ENCODE measurements at places on chromosomes 1 and 21. TPM values are rescaled to one million over a fixed set of nuclear protein-coding genes. Genes with fewer than 3 reads are reported as not detected.

Gene CAMTA1
- total RNA-seq = 67.4 TPM

Gene TFAP2E
- total RNA-seq = 0.34 TPM

Gene RSPO1
- total RNA-seq = 3.3 TPM

Gene KCNQ4
- total RNA-seq = 3.1 TPM

Gene RNF207
- total RNA-seq = 2.3 TPM

Gene TCHH
- total RNA-seq = 0.08 TPM

Gene CRYAA
- not detected for total RNA-seq

Gene ZSCAN20
- 5.2 TPM for total RNA-seq

Gene AUNIP
- total RNA-seq = 0.38 TPM

Gene PCAT6
- total RNA-seq = 1.1 TPM

Gene CREB3L4
- 10.5 TPM for total RNA-seq

- no peak for DNase-seq
Observed at GRCh38 chr1:185069202-185069772, 23.9 kb downstream of the RNF2 start.

DNA sequence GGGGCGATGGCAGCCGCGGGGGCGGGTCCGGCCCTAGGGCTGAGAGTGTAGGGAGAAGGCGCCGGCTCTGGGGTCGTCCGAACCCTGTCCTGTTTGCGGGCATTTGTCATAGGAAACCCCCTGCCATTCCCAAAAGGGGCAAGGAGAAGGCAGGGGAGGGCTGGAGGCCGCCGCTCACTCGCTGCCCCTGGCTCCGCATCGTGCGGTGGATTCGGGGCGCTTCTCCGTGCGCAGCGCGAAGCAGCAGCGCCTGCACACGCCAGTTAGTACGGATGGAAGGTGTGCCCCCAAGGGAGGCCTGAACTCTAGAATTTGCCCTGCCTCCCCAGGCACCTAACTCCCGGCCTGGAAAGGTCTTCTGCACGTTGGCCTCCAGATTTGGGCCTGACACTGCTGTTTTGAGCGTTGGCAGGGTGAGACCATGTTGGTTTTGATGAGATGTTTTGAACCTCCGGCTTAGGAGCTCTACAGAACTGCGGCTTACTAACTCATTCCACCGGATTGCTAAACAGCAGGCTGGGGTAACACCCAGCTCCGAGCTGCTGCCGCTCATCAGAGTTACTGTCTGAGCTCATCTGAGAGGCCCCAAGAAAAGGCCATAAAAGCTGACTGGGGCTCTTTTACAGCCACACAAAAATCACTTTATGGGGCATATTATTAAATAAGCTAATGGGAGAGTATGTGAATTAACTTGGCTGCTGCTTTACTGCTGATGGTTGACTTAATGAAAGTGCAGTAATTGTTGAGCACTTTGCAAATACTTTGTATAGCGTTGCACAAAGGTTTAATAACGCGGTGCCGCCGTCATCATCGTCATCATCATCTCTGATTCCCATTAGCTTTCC, 987 bp downstream of the GPR137B start:
- peak; percentile 24 for DNase-seq

DNA sequence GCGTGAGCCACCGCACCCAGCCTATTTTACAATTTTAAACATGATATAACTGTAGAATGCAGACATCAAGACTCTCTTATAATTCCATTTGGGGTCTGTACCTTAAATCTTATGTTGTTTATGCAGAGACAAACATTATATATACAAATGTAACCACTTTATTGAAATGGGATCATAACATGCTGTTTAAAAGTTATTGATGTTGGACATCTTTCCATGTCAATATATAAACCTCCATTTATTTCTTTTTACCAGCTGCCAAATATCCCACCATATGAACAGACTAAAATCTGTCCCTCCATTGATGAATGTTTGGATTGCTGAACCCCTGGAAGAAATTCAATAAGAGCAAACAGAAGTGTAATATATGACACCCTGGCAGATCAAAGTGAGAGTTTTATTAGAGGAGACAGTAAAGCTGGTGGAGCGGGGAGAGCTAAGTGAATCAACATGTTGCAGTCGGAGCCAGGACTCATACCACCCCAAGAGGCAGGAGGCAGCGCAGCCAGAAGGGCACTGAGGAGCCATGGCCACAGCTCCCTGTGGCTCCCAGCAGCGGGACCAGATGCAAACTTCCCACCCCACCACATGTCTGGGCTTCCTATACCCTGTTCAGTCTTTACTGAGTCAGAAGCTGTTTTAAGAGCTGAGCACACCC, 4.7 kb upstream of the PCSK9 start:
- no peak for DNase-seq

DNA sequence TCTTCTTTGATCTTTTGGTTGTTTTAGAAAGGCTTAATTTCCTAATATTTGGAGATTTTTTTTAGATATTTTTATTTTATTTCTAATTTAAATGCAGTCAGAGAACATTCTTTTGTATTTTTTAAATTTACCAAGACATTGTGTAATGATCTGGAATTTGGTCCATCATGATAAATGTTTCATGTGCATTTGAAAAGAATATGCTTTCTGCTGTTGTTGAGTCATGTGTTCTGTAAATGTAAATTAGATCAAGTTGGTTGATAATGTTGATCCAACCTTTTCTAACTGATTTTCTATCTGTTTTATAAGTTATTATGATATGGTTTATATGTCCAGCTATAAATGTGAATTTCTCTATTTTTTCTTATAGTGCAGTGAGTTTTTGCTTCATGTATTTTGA, 19.8 kb downstream of the UTS2 start:
- no peak for DNase-seq

DNA sequence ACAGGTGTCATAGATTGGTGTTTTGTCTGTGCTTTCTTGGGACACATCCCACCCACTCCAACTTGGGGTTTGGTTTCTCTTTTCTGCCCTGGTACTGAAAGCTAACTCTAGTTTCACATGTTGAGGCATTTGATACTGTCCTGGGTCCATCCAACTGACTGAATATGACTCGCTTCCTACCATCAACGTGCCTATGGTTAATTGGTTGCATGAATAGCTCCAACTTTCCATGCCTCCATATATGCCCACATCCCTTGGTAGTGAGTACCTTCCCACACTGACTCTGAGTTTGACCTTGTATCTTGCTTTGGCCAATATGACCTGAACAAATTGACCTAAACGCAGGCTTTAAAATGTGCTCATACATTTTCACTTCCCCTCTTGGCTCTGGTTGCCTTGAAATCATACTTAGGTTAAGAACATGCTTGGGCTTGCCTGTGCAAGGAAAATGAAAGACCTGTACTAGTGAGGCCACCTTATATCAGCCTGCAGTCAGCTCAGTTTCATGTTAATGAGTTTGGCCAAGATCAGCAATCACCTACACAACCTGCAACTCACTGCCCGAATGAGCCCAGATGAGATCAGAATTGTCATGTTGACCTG, 81.0 kb upstream of the KCNK2 start:
- no peak for DNase-seq

DNA sequence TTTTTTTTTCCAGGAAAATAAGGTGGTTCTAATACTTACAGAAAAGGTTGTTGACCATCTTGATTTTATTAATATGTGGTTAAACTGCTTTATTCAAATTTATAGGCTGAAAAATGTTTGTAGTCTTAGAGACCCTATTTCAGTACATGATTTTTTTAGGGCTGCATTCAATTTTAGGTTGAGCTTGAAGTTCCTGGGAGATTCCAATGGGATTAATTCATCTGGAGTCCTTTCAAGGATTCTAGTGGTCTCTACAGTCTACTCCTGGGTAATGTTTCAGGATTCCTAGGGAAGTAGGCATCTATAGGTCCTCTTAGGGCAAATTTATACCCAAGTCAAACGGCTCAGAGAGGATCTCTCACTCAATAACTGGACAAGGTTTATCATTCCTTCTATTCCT, 126.7 kb downstream of the HMCN1 start:
- DNase-seq = no peak

GRCh38 chr1:34696981-34697380, 57.9 kb upstream of the GJB5 start:
- DNase-seq = no peak

DNA sequence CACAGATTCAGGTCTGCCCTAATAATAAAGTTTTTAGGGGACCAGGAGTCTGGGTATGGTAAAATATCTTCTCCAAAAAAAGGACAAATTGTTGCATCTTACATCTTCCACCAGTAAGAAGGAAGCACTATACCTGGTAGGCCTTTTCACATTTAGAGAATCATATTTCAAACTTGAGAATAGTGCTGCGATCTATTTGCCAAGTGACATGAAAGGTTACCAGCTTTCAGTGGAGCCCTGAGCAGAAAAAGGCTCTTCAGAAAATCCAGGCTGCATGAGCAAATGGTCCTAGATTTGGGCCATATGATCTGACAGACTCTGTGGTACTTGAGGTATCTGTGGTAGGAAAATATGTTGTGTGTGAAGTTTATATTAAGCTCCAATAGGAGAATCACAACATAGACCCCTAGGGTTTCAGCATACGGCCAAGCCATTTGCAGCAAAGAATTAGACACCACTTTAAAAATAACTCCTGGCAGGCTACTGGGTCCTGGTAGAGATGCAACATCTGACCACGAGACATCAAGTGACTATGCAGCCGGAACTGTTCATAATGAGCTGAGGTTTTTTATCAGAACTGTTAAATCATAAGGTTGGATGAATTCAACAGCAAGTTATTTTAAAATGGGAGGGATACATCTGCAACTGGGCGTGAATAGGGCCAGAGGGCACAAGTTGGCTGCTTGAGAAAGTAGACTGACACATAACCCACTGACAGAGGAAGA, 38.6 kb upstream of the CCDC190 start:
- no peak for DNase-seq

DNA sequence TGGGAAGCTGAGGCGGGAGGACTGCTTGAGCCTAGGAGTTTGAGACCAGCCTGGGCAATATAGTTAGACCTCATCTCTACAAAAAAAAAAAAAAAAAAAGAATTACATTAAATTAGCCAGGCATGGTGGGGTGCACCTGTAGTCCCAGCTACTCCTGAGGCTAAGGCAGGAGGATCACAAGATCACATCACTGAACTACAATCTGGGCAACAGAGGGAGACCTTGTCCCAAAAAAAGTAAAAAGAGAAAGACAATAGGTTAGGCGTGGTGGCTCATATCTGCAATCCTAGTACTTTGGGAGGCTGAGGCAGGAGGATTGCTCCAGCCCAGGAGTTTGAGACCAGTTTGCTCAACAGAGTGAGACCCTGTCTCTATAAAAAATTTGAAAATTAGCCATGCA, 130.3 kb downstream of the TIAM1 start:
- DNase-seq = no peak

DNA sequence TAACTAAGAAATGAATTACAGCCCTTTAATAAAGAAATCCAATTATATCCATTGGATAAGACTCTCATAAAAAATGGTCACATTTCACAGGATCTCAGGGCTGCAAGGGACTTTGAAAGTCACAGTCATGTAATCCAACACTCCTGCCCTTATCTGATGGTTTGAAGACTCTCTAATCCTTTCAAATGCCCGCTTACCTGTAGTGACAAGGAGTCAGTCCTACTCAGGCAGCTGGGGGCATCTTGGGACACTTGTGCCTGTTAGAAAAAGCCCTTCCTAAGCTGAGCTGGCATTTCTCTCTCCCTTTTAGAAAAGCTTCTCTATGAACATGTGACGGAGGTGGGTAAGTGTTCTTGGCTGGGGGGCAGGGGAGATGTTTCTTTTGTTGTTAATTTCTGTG, 11.0 kb upstream of the ZNF691 start:
- no peak for DNase-seq

- peak; percentile 69 for DNase-seq
Observed at GRCh38 chr1:169484683-169485430, 887 bp downstream of the SLC19A2 start.

DNA sequence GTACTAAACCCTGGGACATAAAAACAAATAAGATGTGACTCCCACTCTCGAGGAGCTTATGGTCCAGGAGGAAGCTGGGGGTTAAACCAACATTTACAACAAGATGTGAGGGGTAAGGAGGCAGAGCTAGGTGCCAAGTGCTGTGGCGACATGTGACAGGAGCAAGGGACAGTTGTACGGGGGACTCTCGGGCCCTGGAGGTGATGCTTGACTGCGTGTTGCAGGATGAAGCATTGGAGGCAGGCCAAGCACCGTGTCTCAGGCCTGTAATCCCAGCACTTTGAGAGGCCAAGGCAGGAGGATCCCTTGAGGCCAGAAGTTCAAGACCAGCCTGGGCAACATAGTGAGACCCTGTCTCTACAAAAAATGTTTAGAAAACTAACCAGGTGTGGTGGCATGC, 36.8 kb downstream of the ATP5PO start:
- no peak for DNase-seq

DNA sequence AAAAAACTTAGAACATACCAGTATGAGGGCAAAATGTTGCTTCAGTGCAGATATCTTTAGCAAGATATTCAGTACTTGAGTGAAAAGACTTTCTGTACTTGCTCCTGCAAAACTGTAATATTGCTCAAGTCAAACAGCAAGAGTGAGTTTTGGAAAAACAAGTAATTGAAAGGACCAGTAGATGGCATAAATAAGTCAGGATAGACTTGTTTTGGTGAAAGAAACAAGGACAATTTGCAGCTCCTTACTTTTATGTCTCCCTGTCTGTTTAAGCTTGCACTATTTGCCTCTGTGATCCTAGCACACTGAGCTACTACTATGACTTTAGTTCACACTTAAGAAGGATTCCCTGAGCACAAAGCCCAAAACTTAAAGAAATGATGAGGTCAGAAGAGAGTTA, 39.1 kb downstream of the IFI44 start:
- DNase-seq = no peak

DNA sequence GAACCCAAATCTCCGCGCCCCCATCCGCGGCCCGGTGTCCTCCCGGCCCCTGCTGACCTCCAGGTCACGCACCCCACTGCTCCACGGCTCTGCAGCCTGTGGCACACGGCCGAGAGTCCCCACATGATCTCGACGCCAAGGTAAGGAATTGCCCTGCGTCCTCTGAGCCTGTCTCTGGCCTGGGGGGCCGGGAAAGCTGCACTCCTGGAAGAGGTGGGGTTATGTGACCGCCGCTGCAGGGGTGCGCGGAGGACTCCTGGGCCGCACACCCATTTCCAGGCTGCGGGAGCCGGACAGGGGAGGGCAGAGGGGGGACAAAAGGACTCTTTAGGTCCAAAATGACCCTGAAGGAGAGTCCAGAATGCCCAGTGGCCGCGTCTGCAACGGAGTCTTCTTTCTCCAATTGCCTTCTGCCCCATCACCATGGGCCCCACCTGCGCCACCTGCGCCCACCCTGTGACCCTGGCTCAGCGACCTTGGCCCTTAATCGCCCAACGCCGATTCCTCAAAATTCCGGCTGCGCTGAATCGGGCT, 997 bp upstream of the SIM2 start:
- DNase-seq = no peak

DNA sequence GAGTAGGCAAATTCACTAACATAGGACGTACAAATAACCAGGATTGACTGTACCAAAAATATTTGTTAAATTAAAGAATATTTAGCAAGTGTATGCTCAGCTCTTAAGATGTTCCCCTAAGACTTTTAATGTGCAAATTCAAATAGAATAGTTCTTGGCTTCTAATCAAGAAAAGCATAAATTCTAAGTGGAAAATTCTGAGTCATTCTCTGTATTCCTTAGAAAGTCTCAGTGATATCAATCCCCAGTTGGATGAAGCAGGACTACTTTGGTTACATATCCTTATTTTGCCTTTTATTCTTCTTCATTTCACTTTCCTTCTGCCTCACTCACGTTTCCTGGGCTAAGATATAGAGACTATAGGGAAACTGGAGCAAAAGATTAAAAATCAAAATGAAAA, 130.2 kb downstream of the IFI44 start:
- no peak for DNase-seq
